ENCODE measurements at places on chromosomes 2 and 18.
A peak's percentile ranks its signal among the peaks of the same experiment; 100 is the strongest.

GRCh38 chr2:172510088-172510487, 45.8 kb upstream of the PDK1 start:
- DNase-seq: no peak

DNA sequence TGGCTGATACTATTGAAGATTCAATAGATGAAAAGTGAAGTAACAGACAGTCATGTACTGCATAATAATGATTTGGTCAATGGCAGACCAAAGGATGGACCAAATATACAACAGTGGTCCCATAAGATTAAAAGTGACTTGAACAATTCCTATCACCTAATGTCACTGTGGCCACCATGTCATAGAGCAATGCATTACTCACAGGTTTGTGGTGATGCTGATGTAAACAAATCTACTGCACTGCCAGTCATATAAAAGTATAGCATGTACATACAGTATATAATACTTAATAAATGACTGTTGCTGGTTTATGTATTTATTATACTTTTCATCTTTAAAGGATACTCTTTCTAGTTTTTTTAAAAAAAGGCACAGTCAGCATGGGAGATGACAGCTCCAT, 99.9 kb downstream of the USP34 start:
- no peak for DNase-seq

- no peak for DNase-seq
Observed at GRCh38 chr2:111900859-111901258, 2.5 kb downstream of the MERTK start.

- no peak for DNase-seq
Observed at GRCh38 chr2:101829429-101829828, 131.9 kb downstream of the MAP4K4 start.

GRCh38 chr2:52498077-52498750, 1269.4 kb upstream of the CHAC2 start:
- DNase-seq: no peak

DNA sequence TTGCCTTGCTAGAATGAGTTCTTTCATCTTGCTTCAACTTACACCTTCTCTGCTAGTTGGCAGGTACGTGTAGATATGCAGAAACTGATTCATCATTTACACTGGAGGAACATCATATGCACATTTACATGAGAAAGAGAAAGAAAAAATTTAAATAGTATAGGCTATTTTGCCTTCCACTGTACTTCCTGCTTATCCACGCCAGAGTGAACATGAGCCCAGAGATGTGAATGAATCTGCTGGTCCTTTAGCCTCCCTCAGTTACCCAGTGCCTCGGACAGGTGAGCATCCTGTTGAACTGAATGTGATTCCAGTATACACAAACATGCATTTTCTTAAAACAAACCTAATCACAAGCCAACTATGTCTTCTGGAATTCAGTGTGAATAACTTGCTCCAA, 83.6 kb downstream of the SESTD1 start:
- DNase-seq: no peak

DNA sequence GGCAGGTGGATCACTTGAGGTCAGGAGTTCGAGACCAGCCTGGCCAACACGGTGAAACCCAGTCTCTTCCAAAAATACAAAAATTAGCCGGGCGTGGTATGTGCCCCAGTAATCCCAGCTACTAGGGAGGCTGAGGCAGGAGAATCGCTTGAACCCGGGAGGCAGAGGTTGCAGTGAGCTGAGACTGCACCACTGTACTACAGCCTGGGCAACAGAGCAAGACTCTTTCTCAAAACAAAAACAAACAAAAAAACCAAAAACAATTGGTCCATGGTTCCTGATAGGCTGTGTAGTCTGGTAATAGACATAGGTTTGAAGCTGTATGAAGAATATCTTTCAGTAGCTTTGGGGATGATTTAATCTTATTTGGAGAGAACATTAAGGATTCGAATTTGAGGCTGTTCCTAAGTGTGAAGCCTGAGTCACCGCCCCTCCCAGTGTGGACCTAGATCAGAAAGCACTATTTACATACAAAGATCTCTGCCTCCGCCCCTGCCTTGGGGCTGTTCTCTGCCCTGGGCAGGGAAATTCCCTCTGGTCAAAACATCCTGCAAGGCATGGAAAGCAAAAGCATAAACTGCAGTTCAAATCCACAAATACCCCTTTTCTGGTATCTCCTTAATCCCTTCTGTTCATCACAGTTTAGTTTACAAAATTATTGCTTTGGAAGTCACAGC, 52.8 kb upstream of the PMAIP1 start:
- DNase-seq: peak; percentile 26

DNA sequence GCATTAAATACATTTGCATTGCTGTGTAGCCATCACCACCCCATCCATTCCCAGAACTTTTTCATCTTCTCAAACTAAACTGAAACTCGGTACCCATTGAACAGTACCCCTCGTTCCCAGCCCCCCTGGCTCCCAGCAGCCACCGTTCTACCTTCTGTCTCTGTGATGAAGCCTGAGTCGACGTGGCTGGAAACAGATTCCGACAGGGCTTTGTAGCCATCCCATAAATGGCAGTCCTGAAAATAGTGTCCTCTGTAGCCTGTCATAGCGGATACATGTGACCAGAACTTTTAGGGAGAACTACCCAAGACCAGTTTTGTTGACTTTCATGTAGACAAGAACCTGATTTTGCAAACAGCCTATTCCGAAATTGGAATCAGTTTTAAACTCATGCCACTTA, 59.1 kb downstream of the TSHZ1 start:
- DNase-seq: no peak

GRCh38 chr2:208033701-208034502, 8.6 kb upstream of the PLEKHM3 start:
- DNase-seq: no peak

- DNase-seq: no peak
Observed at GRCh38 chr2:12547566-12548170, 169.1 kb upstream of the TRIB2 start.

DNA sequence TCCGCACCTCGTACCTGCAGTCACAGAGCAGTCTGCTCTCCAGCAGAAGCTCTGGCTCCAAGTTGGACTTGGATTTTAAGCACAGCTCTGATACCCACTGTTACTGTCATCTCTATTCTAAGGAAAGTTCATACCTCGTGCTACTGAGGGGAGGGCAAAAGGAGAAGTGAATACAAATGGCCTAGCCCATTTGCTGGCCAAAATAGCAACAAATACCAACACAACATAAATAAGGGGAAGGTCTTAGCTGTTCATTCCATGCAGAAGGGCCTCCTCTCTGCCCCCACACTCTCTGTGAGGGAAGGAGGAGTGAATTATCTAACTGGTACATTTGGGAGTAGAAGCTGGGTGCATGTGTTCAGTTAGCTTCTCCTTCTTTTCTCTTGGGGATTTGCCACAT, 739.4 kb upstream of the RAB6C start:
- DNase-seq: no peak

DNA sequence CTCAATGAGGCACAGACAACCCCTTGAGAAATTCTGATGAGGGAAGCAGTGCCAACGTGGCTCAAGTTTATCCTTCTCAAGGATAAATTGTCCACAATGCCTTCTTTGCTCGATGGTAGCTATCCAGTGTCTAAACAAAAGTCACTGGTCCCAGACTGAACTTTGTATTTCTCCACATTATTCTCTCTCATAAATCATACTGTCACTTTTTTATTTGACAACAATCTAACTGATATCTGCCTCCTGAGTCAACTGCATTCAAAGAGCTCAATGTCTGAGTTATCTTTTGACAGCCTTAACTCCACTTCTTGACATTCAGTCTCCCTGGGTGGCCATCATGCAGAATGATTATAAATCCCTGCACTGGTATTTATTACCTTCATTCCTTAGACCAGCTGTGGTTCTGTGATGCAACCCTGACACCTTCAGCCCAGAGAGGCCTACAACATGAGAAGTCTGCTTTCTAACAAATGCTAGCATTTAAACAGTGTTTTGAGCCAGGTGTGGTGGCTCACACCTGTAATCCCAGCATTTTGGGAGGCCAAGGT, 38.2 kb downstream of the IMMT start:
- DNase-seq: no peak

DNA sequence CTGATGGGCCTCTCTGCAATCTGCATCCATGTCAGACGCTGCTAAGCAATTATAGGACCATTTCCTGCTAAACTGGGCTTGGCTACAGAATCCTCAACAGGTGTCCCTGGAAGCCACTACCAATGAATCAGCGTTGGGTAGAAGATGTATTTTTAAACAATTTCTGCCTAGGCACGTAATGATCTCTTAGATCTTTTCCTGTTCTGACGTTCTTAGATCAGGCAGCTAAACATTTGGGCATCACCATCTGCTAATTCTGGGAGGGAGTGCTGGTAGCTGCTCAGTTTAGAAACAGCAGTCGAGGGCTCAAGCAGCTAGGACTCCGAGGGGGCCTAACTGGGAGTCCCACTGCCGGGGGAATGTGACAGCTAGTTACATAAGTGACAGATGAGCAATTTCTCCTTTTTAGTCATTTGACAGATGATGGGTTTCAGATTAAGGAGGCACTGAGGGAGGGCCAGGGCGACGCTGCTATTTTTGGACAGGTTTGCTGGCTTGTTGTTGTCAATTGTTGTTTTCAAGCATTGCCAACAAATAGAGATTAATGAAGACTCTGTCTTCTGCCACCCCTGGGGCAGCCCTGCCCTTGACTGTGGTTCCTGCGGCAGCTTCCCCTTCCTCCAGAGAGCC, 92.7 kb downstream of the MRO start:
- no peak for DNase-seq

GRCh38 chr2:9765611-9766531, 77.4 kb upstream of the TAF1B start:
- no peak for DNase-seq

DNA sequence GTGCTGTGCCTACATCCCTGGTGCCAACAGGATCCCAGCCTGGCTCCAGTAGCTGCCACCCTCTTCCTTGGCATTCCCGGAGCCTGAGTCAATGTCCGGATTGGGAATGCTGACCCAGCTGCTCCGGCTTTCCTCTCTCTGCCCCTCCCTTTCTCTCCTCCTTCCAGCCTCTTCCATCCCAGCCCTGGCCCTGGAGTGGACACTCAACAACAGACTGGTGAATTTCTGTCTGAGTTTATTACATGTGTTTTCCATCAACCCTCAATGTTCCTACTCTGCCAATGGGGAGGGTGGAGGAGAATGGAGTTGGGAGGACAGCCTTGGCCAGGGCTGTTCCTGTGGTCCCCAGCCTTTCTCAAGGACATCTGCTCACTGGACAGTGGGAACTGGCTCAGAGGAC, 917 bp upstream of the PRKAG3 start:
- DNase-seq: peak; percentile 61

GRCh38 chr2:38202713-38203445, 126.9 kb upstream of the CYP1B1 start:
- DNase-seq: no peak

GRCh38 chr2:238591732-238592131, 165.0 kb downstream of the ASB1 start:
- no peak for DNase-seq

DNA sequence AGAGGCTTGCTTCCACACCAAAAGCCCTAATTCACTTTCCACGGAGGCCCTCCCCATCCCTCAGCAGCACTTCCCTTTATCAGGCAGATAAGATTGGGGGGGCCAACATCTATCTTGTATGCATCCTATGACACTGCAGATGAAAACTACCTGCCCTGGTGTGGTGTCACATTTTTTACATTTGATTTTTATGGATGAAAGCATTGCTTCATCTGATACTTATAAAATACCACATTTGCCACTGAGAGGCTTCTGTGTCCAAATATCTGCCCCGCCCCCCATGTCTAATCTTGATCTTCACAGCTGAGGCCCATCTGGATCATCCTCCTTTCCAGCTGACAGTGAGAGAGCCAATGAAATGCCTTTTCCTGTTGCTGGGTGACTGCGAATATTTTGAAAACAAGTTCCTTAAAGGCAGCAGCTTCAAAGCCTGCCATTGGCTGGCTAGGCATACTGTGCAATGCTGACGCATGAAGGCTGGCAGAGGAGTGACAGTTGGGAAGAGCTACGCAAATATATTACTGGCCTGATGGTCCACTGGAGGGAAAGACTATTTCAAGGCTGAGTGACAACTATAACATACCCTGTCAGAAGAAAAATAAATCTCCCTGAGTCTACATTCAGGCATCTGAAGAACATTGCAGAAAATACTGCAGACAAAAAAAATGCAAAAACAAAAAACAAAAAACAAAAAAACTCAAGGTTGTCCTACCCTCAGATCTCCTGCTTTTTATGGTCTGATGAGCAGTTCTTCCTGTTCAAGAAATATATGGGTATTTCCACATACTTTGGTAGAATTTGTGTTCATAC, 318.7 kb downstream of the PDE11A start:
- peak; percentile 92 for DNase-seq

GRCh38 chr18:75546964-75547363, 119.5 kb upstream of the SMIM21 start:
- no peak for DNase-seq

DNA sequence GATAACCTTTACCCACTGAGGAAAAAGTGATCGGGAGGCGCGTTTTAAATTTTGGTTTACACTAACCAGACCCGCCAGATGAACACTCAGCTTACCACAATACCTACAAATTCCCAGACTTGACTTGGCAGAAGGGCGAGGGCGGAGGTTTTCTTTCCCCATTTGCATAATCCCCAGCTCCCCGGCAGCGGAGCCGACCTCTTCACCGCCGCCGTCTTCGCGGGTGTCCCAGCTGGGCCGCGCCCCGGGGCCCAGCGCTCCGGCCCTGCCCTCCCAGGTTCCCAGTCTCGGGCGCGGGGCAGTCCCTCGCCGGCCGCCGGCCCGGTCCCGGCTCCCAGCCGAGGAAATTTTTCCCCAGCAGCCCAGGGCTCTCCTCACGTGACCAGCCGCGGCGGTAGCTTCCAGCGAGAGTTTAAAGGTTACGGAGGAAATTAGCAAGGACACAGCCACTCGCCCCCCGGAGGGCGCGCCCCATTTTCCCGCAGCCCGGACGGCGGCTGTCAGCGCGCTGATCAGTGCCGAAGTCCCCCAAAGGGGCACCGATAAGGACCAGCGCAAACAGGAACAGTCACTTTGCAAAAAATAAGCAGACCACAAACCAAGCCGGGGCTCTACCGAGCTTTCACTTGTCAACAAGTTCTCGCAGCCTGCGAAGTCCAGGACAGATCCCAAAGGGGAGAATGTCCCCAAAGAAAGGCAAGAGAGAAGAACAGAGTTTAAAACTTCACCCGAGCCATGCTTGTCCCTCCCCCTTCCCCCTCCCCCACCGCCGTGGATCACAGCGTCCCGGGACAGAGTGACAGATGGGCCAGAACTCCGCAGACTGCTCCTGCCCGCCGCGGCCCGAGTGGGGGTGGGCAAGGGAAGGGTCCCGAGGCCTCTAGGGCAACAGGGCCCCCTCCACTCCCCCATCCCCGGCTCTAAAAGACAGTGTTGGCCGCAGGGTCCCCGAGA, 1.3 kb upstream of the PRKCE start:
- peak; percentile 57 for DNase-seq

DNA sequence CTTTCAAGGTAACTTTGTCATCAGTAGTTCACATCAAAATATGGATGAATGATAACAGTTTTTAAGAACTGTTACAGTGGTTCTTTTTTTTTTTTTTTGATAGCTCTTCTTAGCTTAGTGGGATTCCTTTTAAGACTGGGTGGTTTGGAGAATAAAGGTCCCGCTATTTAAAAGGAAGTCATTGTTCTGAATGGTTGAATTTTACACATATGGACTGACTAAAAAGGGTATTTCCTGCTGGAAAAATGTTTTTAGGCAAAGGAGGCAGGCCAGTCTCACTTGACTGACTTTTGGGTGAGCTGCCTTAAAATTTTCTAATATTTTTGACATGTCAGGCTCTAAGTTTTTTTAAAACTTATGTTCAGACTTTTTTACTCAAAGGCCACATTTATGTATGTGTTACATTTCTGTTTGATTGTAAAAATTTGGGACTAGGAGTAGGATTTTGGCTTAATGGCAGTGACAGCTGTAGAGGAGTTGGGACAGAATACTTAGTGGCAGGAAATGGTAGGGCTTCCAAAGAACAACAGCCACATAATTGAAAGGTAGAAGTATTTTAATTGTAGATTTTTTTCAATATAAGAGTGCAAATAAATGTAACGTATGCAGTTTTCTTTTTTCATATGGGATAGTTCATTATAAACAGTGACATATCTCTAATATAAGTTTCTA, 13.7 kb downstream of the VAPA start:
- no peak for DNase-seq
